Activated naive CD8-positive, alpha-beta T cell treated with anti-CD3 and anti-CD28 coated beads, Interleukin-2, amount 50 U/mL, for 24 hours (primary cell): ENCODE measurements at places on chromosomes 16 and 17.
A peak's percentile ranks its signal among the peaks of the same experiment; 100 is the strongest.

DNA sequence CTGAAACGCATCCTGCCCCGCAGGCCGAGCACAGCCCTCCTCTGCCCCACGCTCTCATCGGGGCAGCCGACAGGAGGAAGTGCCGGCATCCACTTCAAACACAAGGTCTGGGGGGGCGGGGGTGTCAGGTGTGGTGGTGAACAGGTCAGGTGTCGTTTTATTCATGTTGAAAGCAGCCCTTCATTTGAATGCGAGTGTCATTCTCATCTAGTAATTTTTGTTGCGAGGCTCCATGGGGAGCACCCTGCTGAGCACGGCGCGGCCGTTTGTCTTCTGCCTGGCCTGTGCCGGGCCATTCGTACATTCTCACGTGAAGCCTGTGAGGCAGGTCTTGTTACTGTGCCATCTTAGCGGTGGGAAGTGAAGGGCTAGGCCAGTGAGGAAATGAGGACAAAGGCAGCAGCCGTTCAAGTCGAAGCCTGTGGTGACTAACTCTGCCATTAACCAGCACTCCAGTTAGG, 1.9 kb downstream of the ACSF3 start:
- H3K27ac ChIP-seq = peak overlapping the region; percentile 92
- peaks cover 62% of the 10 kb centered on the region for H3K4me1 ChIP-seq
- H3K36me3 ChIP-seq = peaks cover 11% of the 10 kb centered on the region
- H3K27me3 ChIP-seq = no peaks in the 10 kb centered on the region
- DNase-seq = no peak

DNA sequence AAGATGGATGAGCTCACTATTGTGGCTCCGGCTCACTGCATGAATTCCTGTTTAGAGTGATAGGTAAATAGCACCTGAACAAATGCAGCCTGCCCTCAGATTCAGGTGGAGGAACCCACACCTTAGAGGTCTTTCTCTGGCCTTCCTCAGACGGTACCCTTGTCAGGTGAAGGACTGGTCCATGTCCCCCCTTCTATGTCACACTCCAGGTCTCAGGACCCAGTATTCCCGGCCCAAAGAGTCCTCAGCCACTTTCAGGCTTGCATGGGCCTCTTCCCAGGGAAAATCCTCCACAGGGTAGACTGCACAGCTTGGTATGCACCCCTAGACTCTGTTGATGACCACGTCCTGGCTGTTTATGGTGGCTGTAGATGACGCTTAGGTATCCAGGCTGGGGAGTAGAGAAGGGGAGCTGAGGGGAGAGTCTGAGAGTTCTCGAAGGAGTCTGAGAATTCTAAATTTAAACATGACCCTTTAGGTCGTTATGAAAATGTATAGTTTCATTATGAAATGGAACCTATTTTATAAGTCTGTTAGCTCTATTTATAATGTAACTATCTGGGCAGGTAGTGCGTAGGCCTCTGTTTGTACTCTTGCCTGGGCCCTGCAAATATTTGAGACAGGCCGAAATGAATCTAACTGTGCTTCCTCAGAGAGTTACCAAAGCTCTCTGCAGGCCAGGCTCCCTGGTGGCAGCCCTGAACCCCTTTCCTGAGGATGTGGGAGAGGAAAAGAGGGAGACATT, 32.5 kb upstream of the CCR7 start:
- peak overlapping the region; percentile 71 for H3K4me3 ChIP-seq
- no peak for DNase-seq
- H3K4me1 ChIP-seq = peaks cover 86% of the 10 kb centered on the region
- peaks cover 14% of the 10 kb centered on the region for H3K36me3 ChIP-seq
- H3K27ac ChIP-seq = peak overlapping the region; percentile 97
- H3K27me3 ChIP-seq = no peaks in the 10 kb centered on the region

GRCh38 chr16:7946142-7946541, 613.5 kb downstream of the RBFOX1 start:
- H3K27ac ChIP-seq = no peak overlapping the region
- no peaks in the 10 kb centered on the region for H3K4me1 ChIP-seq
- H3K36me3 ChIP-seq = no peaks in the 10 kb centered on the region
- H3K27me3 ChIP-seq = no peaks in the 10 kb centered on the region
- no peak for DNase-seq

DNA sequence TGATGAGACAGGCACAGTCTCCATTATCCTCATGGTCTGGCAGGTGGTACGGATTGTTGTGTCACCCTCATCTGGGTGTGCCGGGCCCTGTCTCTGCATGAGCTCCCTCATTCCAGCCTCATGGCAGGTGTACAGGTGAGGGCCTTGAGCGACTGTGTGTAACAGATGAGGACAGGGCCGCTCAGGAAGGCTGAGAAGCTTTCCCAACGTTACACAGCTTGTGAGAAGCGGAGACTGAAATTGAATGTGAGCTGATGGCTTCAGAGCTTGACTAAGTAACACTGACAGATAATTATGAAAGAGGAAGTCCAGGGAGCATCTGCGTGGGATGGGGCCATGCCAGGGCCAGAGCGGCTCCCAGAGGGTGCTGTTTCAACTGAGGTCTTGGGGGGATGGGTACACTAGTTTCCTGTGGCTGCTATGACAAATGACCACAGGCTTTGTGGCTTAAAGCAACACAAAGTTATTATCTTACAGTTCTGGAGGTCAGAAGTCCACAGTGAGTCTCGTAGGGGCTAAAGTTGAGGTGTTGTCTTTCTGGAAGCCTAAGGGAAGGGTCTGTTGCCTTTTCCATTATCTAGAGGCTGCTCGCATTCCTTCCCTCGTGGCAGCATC, 36.7 kb downstream of the CMIP start:
- H3K4me3 ChIP-seq = peak overlapping the region; percentile 35
- H3K36me3 ChIP-seq = no peaks in the 10 kb centered on the region
- H3K4me1 ChIP-seq = peaks cover 65% of the 10 kb centered on the region
- no peaks in the 10 kb centered on the region for H3K27me3 ChIP-seq

GRCh38 chr16:20833086-20833485, 26.8 kb downstream of the REXO5 start:
- H3K36me3 ChIP-seq = peaks cover 47% of the 10 kb centered on the region
- no peak overlapping the region for H3K27ac ChIP-seq

GRCh38 chr17:79847698-79848369, 8.6 kb upstream of the CBX4 start:
- H3K4me1 ChIP-seq = peaks cover 18% of the 10 kb centered on the region
- peaks cover 27% of the 10 kb centered on the region for H3K27me3 ChIP-seq
- no peaks in the 10 kb centered on the region for H3K36me3 ChIP-seq
- no peak for DNase-seq

GRCh38 chr16:53922807-53923571, 219.0 kb downstream of the FTO start:
- H3K27me3 ChIP-seq = no peaks in the 10 kb centered on the region
- H3K27ac ChIP-seq = no peak overlapping the region
- peaks cover 7% of the 10 kb centered on the region for H3K4me1 ChIP-seq

- DNase-seq = no peak
- no peak overlapping the region for H3K27ac ChIP-seq
- H3K27me3 ChIP-seq = peaks cover 18% of the 10 kb centered on the region
- H3K4me3 ChIP-seq = no peak overlapping the region
- H3K36me3 ChIP-seq = no peaks in the 10 kb centered on the region
Observed at GRCh38 chr16:83974475-83974874, 6.4 kb downstream of the NECAB2 start.

- peak; percentile 67 for DNase-seq
- peaks cover 4% of the 10 kb centered on the region for H3K27me3 ChIP-seq
- peak overlapping the region; percentile 83 for H3K4me3 ChIP-seq
- no peaks in the 10 kb centered on the region for H3K36me3 ChIP-seq
- H3K27ac ChIP-seq = peak overlapping the region; percentile 79
- peaks cover 30% of the 10 kb centered on the region for H3K4me1 ChIP-seq
Observed at GRCh38 chr17:81926451-81927151, 934 bp downstream of the MAFG start.

DNA sequence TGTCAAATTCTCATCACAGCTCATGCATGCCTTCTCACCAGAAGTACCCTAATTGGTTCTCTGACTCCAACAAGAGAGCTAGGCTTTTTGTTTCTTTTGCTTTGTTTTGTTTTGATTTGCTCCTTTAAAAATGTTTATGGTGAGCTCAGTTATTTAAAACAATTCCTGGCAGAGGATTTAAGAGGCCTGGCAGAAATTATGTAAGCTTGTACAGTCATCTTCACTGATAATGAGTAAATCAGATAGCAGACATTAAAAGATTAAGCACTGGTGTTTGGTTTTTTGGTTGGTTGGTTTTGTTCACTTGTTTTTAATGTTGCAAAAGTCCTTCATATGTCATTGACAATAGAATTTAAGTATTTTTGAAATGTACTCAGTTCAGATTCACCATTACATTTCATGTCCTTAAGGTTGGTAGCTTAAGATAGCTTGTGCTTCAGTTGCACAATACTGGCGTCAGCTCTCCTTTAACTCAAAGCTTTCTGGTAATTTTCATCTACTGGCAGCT, 378.9 kb downstream of the CDH13 start:
- no peak overlapping the region for H3K27ac ChIP-seq
- H3K36me3 ChIP-seq = no peaks in the 10 kb centered on the region
- H3K27me3 ChIP-seq = no peaks in the 10 kb centered on the region

GRCh38 chr16:67277999-67278772, 1.1 kb upstream of the PLEKHG4 start:
- H3K36me3 ChIP-seq = peaks cover 19% of the 10 kb centered on the region
- H3K27ac ChIP-seq = peak overlapping the region; percentile 90
- peaks cover 24% of the 10 kb centered on the region for H3K4me1 ChIP-seq
- no peaks in the 10 kb centered on the region for H3K27me3 ChIP-seq
- DNase-seq = peak; percentile 19

DNA sequence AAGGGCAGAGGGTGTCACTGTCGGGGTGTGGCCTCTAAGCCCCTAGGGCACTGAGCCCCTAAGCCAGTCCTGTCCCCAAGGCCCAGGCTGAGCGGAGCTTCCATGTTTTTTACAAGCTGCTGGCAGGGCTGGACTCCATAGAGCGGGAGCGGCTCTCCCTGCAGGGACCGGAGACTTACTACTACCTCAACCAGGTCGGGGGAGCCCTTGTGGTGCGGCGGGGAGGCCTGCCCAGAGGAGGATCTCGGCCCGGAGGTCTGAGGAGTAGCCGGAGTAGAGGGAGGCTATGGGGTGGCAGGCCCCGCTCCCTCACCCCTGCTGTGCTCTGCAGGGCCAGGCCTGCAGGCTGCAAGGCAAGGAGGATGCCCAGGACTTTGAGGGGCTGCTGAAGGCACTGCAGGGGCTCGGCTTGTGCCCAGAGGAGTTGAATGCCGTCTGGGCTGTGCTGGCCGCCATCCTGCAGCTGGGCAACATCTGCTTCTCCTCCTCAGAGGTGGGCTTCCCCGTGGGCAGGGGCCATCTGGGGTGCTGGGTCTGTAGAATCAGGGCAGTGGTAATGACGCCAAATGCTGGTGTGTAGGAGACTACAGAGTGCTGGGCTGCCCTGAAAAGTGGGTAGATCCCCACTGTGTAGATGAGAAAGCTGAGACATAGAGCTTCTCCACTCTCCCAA, 4.9 kb downstream of the MYO15B start:
- H3K4me1 ChIP-seq = peaks cover 4% of the 10 kb centered on the region
- DNase-seq = no peak
- no peak overlapping the region for H3K27ac ChIP-seq
- H3K36me3 ChIP-seq = no peaks in the 10 kb centered on the region

GRCh38 chr16:11797957-11798299, 870 bp upstream of the ZC3H7A start:
- H3K4me1 ChIP-seq = peaks cover 62% of the 10 kb centered on the region
- H3K4me3 ChIP-seq = peak overlapping the region; percentile 96
- peak overlapping the region; percentile 96 for H3K27ac ChIP-seq

GRCh38 chr17:49997773-49998703, 3.0 kb upstream of the DLX3 start:
- H3K4me1 ChIP-seq = peaks cover 18% of the 10 kb centered on the region
- no peak overlapping the region for H3K27ac ChIP-seq
- no peaks in the 10 kb centered on the region for H3K36me3 ChIP-seq
- H3K27me3 ChIP-seq = peaks cover 75% of the 10 kb centered on the region

- DNase-seq = no peak
- H3K36me3 ChIP-seq = peaks cover 23% of the 10 kb centered on the region
- no peak overlapping the region for H3K27ac ChIP-seq
- peaks cover 18% of the 10 kb centered on the region for H3K4me1 ChIP-seq
Observed at GRCh38 chr17:80800481-80801391, 190.9 kb upstream of the CHMP6 start.

- no peak for DNase-seq
- H3K4me3 ChIP-seq = no peak overlapping the region
- no peaks in the 10 kb centered on the region for H3K36me3 ChIP-seq
- no peaks in the 10 kb centered on the region for H3K4me1 ChIP-seq
- H3K27ac ChIP-seq = no peak overlapping the region
Observed at GRCh38 chr16:54511222-54511731, 224.7 kb upstream of the IRX3 start.

- no peaks in the 10 kb centered on the region for H3K36me3 ChIP-seq
- no peak overlapping the region for H3K4me3 ChIP-seq
- H3K27me3 ChIP-seq = no peaks in the 10 kb centered on the region
Observed at GRCh38 chr17:66241839-66242238, 12.6 kb upstream of the APOH start.

DNA sequence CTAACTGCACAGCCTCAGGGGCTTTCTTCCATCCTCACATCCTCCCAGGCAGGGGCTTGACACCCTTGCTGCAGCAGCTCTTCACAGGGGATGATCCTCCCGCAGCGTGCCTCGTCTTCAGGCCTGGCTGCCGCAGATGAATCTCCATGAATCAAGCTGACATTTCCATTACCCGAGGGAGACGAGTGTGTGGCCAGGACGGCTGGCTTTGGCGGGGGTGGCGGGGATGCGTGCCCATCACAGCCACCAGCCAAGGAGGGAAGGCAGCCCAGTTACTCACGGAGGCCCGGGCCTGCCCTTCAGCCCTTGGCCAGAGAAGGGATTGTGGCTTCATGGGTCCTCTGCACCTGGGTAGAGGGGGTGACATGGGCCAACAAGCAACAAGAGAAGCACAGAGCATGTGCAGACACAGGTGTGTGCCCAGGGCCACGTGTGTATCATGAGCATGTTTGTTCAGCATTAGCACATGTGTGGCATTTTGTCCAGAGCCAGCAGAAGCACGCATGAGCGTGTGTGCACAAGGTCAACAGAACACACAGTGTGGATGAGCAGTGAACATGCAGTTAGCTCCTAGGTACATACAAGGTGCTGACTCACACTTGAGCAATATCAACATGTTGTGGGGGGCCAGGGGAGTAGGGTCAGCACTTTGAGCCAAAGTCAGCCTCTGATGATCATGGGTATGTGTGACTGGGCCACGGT, 236.4 kb downstream of the KATNIP start:
- no peaks in the 10 kb centered on the region for H3K27me3 ChIP-seq
- no peak for DNase-seq
- no peaks in the 10 kb centered on the region for H3K36me3 ChIP-seq
- H3K4me1 ChIP-seq = no peaks in the 10 kb centered on the region
- no peak overlapping the region for H3K27ac ChIP-seq
- H3K4me3 ChIP-seq = no peak overlapping the region

DNA sequence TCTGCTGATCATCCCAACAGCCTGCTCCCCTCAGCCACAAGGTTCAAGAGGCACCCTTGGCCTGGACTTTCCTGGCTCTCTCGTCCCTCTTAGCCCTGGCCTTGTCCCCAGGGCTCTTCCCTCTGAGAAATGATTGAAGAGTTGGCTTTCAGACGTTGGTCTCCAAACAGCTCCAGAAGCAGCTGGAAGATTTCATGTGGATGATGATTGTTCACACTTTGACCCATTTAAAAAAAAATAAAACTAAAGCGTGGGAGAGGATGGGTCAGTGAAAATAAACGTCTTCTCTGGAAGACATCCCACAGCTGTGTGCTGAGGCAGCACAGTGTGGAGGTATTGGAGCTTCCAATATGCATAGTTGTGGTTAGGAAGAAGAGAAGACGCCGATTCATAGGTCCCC, 54.7 kb upstream of the CDH11 start:
- H3K27ac ChIP-seq = no peak overlapping the region
- no peaks in the 10 kb centered on the region for H3K4me1 ChIP-seq
- H3K36me3 ChIP-seq = no peaks in the 10 kb centered on the region
- H3K27me3 ChIP-seq = no peaks in the 10 kb centered on the region
- H3K4me3 ChIP-seq = no peak overlapping the region
